ENCODE measurements at places on chromosomes 11 and 22. TPM values are rescaled to one million over a fixed set of nuclear protein-coding genes. Genes with fewer than 3 reads are reported as not detected.

DNA sequence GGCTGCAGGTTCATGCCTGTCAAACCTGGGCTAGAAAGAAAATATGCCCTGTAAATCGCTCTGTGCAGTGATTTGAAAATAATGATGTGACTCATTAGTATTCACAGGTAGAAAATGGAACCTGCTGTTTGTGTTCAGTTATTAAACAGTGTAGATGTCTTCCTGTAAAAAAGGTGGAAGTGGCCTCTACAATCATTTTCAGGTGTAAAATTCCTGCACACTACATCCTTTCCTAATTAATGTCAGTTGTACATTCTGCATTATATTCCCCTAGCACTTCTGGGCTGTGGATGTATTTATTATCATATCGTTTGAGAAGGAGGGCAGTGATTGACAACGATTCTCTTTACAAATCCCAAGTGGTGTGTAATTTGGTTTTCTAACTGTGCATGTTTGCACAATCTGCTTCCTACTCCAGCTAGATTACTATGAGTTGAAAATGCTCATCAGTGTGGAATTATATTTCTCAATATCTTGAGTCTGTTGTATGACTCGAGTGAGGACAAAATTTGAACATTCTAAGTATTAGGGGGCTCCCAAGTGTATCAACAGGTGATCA is 454.0 kb upstream of the DDI1 start:
- H3K36me3 ChIP-seq = no peaks in the 10 kb centered on the region
- DNase-seq = no peak
- no peaks in the 10 kb centered on the region for H3K27me3 ChIP-seq
- no peak overlapping the region for H3K27ac ChIP-seq
- H3K4me1 ChIP-seq = no peaks in the 10 kb centered on the region

DNA sequence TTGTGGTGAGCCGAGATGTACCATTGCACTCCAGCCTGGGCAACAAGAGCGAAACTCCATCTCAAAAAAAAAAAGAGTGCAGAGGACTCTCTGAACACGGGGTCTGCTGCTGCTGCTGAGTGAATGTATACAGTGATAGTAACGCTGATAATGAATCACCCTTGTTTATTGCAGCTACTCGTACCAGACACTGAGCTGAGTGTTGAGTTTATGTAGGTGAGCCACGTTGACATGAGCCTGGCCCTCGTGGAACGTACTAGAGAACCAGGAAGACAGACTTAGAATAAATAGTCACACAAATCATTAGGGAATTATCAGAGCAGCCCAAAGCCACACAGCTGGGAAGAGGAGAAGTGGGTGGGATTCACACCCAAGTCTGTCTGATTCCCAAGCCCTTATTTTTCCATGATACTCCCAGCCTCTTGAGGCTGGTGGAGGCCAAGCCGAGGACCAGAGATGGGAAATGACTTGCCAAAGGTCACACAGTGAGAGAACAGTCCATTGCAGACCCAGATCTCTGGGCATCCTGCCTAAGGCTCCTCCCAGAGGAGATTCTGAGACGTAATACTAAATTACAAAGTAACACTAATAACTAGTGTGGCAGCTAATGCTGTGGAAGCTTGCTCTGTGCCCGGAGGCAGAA is 34.8 kb downstream of the MB start:
- H3K36me3 ChIP-seq = no peaks in the 10 kb centered on the region
- DNase-seq = no peak
- peaks cover 4% of the 10 kb centered on the region for H3K4me1 ChIP-seq
- no peak overlapping the region for H3K4me3 ChIP-seq
- no peak overlapping the region for H3K27ac ChIP-seq

DNA sequence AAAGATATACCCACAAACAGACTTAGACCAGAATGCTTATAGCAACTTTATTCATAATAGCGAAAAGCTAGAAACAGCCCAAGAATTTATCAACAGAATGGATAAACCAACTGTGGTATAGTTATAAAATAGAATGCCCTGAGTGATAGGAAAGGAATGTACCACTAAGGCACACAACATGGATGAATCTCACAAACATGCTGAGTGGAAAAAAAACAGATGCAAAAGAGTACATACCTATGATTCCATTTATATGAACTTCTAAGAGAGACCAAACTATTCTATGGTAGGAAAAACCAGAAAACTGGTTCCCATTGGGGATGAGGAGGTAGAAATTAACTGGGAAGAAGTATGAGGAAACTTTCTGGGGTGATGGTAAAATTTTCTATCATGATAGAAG is 40.4 kb upstream of the GRIK4 start:
- DNase-seq = no peak
- H3K4me3 ChIP-seq = no peak overlapping the region
- no peak overlapping the region for H3K27ac ChIP-seq
- H3K27me3 ChIP-seq = no peaks in the 10 kb centered on the region

Gene ABCC8
- total RNA-seq = 5.7 TPM

- H3K36me3 ChIP-seq = no peaks in the 10 kb centered on the region
- H3K27ac ChIP-seq = no peak overlapping the region
- H3K4me3 ChIP-seq = no peak overlapping the region
These were observed 34.5 kb upstream of the ETS1 start for GRCh38 chr11:128621601-128622501.

All from glutamatergic neuron (in vitro differentiated cells).